Amniotic stem cell (primary cell): ENCODE measurements at places on chromosomes 4 and X.

- DNase-seq = peak; percentile 0
These were observed 1.7 kb upstream of the AFP start for GRCh38 chr4:73434311-73434710.

DNA sequence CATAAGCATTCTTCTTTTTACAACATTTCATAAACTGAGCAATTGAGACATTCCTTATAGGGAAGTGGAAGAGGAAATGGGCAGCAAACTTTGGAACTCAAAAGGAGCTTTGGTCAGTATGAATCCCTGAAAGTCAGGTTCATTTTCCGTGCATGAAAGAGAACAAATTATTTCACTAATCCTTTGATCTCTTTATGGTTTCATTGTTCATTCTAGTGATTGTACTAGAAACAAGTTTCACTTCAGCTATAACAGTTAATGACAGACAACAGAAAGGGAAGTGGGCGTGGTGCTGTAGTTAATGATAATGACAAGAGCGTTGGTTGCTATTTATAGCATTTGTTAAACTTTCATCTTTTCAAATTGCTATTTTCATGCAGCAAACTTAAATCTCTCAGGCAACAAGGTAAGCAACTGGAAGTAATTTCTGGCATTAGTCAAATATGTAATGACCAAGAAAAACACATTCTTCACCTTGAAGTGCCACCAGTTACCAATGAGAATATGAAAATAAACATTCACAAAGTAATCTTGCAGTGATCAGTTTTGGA is 98.4 kb downstream of the AREG start:
- no peak for DNase-seq

DNA sequence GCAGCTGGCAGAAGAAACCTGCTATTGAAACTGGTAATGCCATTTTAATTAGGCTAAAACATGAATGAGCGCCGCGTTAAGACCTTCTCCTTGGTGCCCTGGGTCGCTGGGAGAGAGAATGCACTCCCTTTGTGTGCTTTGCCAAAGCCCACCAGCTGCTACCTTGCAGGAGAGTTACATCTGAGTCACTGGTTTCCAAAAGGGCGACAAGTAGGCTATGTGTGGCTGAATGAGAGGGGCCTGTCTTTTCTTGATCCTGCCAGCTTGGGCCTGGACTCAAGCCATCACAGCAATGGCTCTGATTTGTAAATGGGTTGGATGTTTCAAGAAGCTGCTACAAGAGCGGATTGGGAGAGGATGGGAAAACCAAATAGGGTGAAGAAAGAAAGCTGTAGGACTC is 81.5 kb downstream of the NHS start:
- DNase-seq = no peak

DNA sequence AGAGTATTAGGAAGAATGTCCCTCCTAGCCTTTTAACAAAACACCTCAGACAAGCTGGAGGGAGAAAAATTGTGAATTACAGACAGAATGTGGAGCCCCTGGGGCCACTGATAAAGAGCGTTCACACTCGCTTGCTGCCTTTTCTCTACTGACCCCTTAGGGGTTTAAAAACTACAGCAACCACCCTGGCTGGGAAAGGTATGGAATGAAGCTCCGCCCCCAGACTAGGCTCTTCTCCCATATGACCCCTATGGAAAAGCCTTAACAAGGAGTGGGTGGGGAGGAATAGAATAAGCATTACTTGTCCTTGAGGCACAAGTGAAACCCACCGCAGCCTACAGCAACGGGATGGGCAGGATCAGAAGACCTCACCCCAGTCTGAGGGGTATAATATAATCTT is 26.3 kb downstream of the ANKRD50 start:
- no peak for DNase-seq

DNA sequence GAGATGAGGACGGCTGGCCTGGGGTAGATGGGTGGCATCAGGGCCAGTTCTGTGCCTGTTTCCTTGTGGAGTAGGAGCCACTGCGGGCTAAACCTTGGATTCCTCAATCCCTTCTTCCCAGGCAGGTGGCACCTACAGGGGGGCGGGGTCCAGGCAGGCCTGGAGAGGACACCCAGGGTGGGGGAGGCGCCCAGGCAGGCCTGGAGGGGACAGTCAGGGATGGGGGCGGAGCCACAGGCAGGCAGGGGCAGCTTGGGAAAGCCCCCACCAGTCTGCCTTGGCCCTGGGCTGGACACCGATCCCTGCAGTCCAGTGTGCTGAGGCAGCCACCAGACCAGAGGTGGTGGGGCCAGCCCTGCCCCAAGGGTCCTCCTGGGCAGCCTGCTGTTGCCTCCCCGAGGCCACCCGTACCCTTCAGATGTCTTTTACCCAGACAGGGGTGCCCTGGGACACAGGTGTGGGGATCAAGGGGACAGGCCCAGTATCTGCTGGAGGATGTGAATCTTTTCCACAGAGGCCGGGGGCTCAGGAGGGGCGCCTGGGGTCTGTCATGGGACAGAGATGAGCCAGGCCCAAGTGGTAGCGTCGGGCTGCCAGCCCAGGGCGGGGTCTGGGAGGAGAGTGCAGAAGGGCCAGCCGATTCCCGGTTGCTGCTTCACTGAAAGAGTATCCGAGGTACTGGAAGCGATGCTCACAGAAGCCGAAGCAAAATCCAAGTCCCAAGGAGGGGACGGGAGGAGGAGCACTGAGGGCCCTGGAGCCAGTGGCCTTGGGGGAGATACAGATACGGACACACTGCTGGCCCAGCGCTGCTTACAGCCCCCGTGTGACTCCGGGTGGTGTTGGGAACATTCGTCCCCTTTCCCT is 34.5 kb downstream of the LRPAP1 start:
- no peak for DNase-seq

- no peak for DNase-seq
These were observed 41.4 kb downstream of the LGI2 start for GRCh38 chr4:24989327-24989726.

DNA sequence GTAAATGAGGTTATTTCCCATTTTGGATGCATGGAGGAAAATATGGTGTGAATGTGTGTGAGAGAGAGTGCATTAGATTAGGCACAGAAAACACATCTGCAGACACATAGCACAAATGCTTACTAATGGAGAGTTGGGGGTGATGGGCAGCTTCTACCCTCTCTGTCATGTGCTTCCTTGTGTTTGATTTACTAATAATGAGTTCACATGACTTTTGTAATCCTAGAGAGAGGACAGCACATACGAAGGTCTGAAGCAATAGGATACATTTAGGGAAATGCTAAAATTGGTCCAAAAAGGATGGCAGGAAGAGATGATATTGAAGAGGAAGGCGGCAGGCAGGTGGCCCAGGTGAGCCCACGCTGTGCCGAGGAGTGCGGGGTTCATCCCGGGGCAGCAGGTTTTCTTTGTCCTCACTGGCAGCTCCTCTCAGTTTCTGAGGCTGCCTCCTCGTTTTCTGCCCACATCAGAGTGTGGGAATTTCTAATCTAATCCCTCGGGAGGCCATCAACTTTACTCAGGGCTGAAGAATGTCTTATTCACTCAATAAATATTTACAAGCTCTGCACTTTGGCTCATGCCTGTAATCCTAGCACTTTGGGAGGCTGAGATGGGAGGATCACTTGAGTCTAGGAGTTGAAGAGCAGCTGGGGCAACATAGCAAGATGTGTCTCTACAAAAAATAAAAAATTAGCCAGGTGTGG is 15.9 kb upstream of the MAP9 start:
- no peak for DNase-seq

DNA sequence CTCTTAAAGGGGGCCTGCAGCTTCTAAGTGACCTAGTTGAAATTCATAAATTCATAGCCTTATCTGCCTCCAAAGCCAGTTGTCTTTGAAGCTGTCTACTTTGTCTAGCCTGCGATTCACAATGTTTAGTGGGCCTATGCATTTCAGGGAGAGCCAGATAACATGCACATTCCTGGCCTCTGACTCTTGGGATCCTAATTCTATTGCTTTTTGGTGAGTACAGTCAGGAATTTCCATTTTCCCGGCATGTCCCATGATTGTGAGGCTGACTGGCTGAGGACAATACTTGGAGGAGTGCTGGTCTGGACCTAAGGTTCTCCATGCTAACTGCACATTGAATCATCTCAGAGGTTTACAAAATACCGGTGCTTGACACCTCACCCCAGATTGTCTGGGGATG is 155.0 kb downstream of the MSL3 start:
- DNase-seq = no peak

DNA sequence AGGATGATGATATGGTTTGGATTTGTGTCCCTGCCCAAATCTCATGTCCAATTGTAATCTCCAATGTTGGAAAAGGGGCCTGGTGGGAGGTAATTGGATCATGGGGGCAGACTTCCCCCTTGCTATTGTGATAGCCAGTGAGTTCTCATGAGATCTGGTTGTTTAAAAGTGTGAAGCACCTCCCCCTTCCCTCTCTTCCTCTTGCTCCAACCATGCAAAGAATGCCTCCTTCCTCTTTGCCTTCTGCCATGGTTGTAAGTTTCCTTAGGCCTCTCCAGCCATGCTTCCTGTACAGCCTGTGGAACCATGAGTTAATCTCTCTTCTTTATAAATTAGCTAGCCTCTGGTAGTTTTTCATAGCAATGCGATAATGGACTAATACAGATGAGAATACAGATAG is 19.7 kb upstream of the ALG13 start:
- no peak for DNase-seq
